ENCODE measurements at places on chromosomes 16 and 17.

DNA sequence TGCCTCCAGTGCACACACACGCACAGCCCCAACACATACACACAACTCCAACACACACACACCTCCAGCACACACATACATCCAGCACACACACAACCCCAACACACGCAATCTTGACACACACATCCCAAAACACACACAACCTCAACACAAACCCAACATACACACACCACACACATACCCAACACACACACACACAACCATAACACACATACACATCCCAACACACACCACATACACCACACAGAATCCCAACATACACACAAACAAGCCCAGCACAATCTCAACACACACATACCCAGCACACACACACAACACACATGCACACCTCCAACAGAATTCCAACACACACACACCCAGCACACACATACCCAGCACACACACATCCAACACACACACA lies 301.1 kb downstream of the ABCC12 start:
- DNase-seq, result no peak

DNA sequence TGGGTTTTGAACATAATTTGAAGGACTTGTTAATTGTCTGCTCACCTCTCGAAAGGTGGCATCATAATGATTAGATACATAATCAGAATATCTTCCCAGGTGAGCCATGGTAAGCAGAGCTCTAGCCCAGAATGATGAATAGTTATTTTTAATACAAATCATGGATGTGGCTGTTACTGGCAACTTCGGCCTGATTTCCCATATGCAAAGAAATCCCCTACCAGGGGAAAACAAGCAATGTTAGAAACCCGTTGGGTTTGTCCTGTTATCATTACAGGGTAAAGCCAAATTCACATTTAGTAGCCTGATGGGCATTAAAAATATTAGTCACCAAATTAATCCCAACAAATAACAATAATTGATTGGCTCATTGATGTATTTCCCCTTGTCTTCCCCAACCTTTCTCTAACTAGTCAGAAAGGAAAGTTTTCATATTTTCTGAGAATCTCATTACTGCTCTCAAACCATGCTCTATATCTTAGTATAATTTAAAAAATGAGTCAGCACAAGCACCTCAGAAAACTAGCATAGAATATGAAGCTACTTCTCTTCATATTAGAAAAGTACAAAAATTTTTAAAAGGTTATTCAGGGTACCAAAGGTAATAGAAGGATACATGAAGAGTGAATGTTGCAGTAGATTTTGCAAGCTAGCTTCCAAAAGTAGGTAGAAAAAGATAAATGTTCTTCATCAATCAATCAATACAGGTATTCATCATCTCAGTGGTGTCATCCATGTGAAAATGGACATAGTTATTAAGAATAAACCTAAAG lies 5.0 kb downstream of the STAT5B start:
- no peak for DNase-seq

- no peak for DNase-seq
Measured at GRCh38 chr16:65336160-65336559, 214.3 kb upstream of the CDH11 start.

- DNase-seq, result no peak
Measured at GRCh38 chr16:9392956-9393355, 301.5 kb downstream of the HAPSTR1 start.

- DNase-seq, result peak; percentile 8
Measured at GRCh38 chr16:47461598-47462266, 601 bp downstream of the PHKB start.

GRCh38 chr17:69625474-69625873 lies 211.0 kb downstream of the MAP2K6 start:
- no peak for DNase-seq

DNA sequence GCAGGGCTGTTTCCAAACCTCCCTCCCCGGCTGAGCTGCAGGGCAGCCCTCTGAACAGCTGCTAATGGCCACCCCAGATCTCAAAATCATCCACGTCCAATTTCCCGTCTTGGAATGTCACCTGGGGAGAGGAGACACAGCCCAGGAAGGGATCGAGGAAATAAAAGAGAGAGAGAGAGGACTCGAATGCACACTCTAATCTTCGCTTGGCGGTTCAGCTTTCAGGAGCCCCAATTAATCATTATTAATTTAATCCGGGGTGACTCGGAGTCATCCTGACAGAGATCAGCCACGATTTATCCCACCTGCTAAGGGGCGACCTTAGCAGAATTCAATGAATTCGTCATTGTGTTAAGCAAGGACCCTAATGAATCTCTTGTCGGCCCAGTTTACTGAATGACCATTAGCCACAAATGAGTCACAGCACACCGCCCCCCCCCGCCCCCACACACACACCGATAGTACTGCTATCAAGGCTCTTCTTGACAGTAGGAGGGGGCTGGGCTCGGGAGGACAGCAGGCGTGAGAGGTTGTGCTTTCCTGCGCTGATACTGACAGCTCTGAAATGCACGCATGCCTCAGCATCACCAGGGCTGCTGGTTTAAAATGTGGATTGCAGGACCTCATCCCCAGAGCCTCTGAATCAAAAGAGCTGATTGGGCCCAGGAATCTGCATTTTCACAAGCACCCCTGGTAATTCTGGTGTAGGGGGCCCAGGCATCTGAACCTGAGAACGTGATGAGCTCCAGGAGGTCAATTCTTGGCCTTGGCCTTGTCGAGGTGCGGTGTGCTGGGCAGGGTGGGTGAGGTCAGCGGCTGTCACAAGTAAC lies 190.0 kb upstream of the CIBAR2 start:
- no peak for DNase-seq

Measured in activated T-cell treated with anti-CD3 and anti-CD28 coated beads for 24 hours (primary cell).